Fibroblast of pulmonary artery (primary cell): ENCODE measurements at places on chromosomes 4 and X.

DNA sequence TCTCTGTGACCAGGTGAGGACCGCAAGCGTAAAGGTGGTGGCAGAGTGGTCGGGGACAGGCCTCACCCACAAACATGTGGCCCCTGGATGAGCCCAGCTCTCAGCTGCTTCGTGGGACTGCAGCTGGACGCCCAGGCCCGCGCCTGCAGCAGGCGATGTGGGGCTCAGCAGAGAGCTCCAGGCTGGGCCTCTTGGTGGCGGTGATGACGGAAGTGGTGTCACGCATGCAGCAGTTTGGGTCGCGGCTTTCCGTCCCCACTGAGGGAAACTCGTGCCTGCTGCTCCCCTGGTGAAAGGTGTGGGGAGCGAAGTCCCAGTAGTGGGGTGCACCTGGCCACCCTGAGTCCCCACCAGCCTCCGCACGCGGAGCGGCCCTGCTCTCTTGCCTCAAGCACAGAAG lies 26.9 kb downstream of the PCGF3 start:
- DNase-seq = no peak

- DNase-seq = no peak
These were observed 449.1 kb downstream of the BCOR start for GRCh38 chrX:39648548-39649254.

GRCh38 chr4:15317246-15317645 lies 110.6 kb upstream of the C1QTNF7 start:
- DNase-seq = no peak

DNA sequence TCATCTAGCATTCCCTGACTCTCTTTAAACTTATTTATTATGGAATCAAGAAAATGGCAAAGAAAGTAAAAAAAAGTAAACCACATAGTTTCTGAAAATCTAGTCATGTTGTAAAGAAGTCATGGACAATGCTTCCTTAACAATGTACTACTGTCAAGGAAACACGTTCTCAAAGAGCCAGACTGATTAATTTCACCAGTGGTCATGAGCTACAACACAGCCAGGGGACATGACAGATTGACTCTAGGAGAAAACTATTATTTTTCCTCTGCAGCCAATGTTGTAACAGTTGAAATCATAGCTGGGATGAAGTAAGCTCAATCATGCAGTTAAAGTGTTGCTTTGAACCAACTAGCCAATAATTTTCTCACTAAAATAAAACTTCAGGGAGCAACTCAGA lies 109.2 kb downstream of the MAPK10 start:
- DNase-seq = no peak

DNA sequence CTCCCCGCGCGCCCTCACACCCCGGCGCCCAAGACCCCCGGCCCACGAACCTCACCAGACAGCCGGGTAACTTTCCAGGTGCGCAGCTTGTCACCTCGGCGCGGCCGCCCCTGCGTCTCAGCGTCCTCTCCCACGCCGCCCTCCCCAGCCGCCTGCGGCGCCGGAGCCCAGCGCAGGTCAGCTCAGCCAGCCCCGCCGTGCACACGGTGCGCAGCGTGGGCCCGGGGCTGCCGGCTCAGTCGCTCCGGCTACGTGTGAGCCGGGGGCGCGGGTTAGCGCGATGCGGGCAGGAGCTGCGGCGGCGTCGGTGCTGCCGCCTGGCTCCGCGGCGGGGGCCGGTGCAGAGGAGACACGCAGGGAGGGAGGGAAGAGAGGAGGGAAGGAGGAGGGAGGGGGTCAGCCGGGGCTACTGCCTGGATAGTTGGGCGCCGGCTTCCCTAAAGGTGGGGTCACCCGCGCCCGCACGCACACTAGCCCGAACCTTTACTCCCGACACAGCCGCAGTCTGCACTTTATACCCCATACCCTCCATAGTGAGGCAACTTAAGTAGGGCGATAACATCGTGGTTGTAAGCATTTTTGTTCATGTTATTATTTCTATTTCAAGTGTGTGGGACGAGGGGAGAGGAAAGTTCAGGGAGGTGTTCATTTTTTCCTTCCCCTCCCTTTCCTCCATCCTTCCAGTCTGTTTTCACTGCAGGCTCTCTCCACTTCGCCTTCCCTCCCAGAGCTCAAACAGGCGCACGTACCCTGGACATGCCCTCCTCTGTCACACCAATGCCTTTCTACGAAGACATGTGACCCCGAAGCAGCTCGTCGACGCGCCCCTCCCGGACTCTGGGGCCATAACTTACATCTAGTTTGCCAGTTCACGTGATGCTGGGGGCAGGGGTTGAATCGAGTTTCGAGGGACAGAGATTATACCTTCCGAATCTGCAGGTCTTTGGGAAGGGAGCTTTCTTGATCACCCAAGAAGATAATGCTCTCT lies at the start of gene PRKG2:
Gene PRKG2, minus strand, starts transcription at position 342 of the 988 bp plus-strand sequence. CDS start 10,175 bp downstream, outside the sequence.
- peak; percentile 17 for DNase-seq
